ENCODE measurements at places on chromosomes 16 and 17. TPM values are rescaled to one million over a fixed set of nuclear protein-coding genes. Genes with fewer than 3 reads are reported as not detected.

- H3K27me3 ChIP-seq, result no peaks in the 10 kb centered on the region
- H3K36me3 ChIP-seq, result peaks cover 6% of the 10 kb centered on the region
- peak overlapping the region; percentile 86 for H3K27ac ChIP-seq
- no peak for DNase-seq
These were observed 217.4 kb downstream of the RPTOR start for GRCh38 chr17:80762076-80762475.

TMIGD1 gene
- total RNA-seq, result not detected

- H3K4me3 ChIP-seq, result no peak overlapping the region
- no peaks in the 10 kb centered on the region for H3K4me1 ChIP-seq
- H3K27ac ChIP-seq, result no peak overlapping the region
- no peaks in the 10 kb centered on the region for H3K36me3 ChIP-seq
- DNase-seq, result no peak
These were observed 313.9 kb upstream of the SALL1 start for GRCh38 chr16:51464996-51465395.

DNA sequence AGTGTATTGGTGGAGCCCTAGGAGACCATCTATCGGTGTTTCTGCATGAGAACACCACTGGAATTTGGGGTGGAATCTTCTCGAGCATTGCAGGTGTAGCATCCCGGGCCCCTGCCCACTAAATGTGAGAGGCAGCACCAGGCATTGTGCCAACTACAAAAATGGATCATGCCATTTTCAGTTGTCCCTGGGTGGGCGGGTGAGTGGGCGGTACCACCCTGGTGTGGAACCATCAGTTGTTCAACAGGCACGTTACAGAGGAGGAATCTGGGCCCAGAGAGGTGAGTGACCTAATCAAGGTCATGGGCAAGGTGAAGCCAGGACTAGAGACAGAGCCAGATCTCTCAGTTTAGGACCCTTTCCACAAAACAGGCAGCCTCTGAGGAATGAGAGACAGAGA, 8.8 kb downstream of the PIPOX start:
- no peak for DNase-seq
- H3K4me1 ChIP-seq, result peaks cover 27% of the 10 kb centered on the region
- H3K27ac ChIP-seq, result no peak overlapping the region
- H3K4me3 ChIP-seq, result no peak overlapping the region
- H3K36me3 ChIP-seq, result no peaks in the 10 kb centered on the region

DNA sequence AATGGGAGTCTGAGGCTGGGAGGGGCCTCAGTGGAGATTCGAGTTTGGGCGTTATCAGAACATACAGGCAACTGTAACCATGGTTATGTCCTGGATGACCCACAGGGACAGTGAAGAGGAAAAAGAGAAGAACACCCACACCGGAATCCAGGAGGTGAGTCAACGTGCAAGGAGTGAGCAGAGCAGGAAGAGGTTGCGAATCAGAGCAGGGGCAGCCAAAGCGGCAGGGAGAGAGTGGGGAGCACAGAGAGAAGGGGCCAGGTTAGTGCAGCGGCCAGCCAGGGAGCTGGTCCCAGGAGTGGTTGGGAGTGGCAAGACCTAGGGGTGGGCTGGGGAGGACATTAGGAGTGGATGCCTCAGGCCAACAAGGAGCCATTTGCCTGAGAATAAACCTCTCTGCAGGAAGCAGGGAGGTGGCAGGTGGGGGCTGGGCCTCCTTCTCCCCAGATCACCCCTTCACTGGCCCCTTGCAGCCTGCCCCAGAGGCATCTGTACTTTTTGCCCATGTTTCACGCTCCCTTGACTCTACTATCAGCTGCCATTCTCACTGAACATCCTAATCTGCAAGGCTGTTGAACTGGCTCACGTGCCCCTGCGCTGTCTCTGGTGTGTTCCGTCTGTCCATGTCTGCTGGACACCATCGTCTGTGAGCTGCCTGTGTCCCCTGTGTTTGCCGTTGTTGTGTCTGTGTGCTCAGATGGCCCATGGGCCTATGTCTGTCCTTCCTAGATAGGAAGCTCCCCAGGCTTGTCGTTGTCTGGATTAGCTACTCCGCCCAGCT, 5.1 kb downstream of the KRT13 start:
- H3K4me1 ChIP-seq, result peaks cover 57% of the 10 kb centered on the region
- DNase-seq, result no peak
- H3K4me3 ChIP-seq, result no peak overlapping the region
- no peaks in the 10 kb centered on the region for H3K36me3 ChIP-seq
- H3K27ac ChIP-seq, result no peak overlapping the region

GRCh38 chr16:78396046-78396445, 296.6 kb downstream of the WWOX start:
- H3K4me1 ChIP-seq, result no peaks in the 10 kb centered on the region
- H3K27ac ChIP-seq, result no peak overlapping the region

DNA sequence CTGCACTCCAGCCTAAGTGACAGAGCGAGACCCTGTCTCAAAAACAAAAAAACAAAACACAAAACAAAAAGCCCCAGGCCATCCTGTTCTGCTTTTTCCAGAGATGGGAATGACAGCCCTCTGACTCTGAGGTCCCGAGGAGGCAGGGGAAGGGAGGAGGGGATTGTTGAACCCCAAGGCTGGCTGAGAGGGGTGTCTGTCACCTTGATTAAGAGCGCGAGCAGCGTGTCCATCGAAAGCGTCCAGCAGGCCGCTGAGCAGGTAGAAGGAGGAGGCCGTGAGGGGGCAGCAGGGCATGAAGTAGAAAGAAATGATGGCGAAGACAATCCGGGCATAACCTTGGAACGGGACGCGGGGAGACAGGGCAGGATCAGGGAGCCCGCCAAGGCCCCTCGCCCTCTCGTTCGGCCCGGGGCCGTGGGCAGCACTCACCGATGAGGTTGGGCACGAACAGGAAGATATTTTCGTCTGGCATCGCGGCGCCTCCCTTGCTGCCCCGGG, 593 bp downstream of the CDIPT start:
- no peaks in the 10 kb centered on the region for H3K27me3 ChIP-seq
- H3K4me1 ChIP-seq, result peaks cover 9% of the 10 kb centered on the region
- peak overlapping the region; percentile 94 for H3K4me3 ChIP-seq
- DNase-seq, result no peak
- H3K36me3 ChIP-seq, result peaks cover 11% of the 10 kb centered on the region

CIITA gene
- 0.20 TPM for total RNA-seq

GRCh38 chr16:24683847-24684493, 45.5 kb upstream of the TNRC6A start:
- no peak for DNase-seq
- H3K27me3 ChIP-seq, result no peaks in the 10 kb centered on the region
- H3K4me3 ChIP-seq, result no peak overlapping the region
- no peak overlapping the region for H3K27ac ChIP-seq
- peaks cover 21% of the 10 kb centered on the region for H3K4me1 ChIP-seq

DNA sequence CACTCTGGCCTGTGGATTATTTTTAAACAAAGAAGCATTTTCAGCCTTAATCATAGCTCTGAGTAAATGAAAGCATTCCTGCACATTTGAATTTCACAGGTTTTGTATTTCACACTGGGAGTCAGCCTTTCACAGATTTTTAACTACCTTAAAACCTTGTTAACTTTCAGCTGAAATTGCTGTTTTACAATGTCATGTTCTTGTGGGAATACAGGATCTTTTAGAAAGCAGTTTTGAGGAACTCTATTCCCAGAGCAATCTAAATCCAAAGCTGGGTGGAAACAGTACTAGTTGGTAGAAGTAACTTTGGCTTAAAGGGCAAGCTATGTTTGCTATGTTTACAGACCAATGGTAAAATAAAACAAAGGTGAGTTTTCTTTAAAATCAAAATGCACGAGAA, 600.6 kb downstream of the KCNJ2 start:
- H3K4me3 ChIP-seq, result no peak overlapping the region
- H3K36me3 ChIP-seq, result no peaks in the 10 kb centered on the region
- no peak for DNase-seq
- H3K4me1 ChIP-seq, result no peaks in the 10 kb centered on the region
- H3K27me3 ChIP-seq, result no peaks in the 10 kb centered on the region
- H3K27ac ChIP-seq, result no peak overlapping the region

ZNF750 gene
- total RNA-seq, result 1.8 TPM

GCGR gene
- total RNA-seq, result 0.66 TPM

GRCh38 chr17:76535788-76536510, 1.6 kb downstream of the CYGB start:
- DNase-seq, result no peak
- peak overlapping the region; percentile 50 for H3K4me3 ChIP-seq
- H3K27me3 ChIP-seq, result peaks cover 40% of the 10 kb centered on the region
- H3K36me3 ChIP-seq, result no peaks in the 10 kb centered on the region
- peaks cover 30% of the 10 kb centered on the region for H3K4me1 ChIP-seq
- no peak overlapping the region for H3K27ac ChIP-seq

DNA sequence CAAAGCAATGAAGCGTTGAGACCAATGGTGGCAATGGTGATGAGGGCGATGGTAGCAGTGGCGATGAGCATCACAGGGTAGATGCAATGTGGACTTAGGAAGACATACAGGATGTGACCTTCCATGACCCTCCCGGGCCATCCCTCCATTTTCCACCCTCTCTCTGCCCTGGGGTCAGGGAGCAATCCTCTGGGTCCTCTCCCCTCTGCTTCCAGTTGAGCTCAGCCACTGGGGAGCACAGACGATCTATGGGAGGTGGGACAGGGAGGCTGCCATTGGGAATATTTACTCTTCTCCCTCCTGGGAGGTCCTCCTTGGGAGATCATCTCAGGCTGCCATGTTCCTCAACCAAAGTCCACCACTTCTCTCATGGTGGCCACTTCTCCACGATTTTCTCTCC, 260.7 kb upstream of the FOXF1 start:
- no peak overlapping the region for H3K27ac ChIP-seq
- no peaks in the 10 kb centered on the region for H3K4me1 ChIP-seq
- H3K4me3 ChIP-seq, result no peak overlapping the region
- H3K36me3 ChIP-seq, result no peaks in the 10 kb centered on the region
- no peak for DNase-seq
- peaks cover 71% of the 10 kb centered on the region for H3K27me3 ChIP-seq

GRCh38 chr16:85987750-85988078, 88.8 kb downstream of the IRF8 start:
- H3K4me3 ChIP-seq, result no peak overlapping the region
- no peak overlapping the region for H3K27ac ChIP-seq
- H3K4me1 ChIP-seq, result peaks cover 22% of the 10 kb centered on the region
- H3K36me3 ChIP-seq, result no peaks in the 10 kb centered on the region

DNA sequence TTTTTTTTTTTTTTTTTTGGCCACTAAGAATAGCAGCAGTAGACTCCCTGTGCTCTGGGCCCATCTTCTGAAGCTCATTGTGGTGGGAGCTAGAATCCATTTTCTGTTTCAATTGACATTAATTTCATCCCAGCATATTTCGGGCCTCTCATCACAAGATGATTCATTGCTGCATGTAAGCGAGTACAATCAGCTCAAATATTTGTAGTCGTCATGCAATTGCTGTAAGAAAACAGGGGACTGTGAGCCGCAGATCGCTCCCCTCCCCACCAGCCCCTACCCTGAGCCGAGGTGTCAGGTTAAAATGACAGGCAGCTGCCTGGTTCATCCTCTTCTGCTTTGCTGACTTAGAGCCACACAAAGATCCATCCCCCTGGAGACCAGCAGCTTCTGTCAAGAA, 358.8 kb upstream of the CDH5 start:
- no peak overlapping the region for H3K4me3 ChIP-seq
- peaks cover 10% of the 10 kb centered on the region for H3K4me1 ChIP-seq
- no peaks in the 10 kb centered on the region for H3K36me3 ChIP-seq

- H3K4me3 ChIP-seq, result no peak overlapping the region
- DNase-seq, result no peak
- no peaks in the 10 kb centered on the region for H3K27me3 ChIP-seq
These were observed 144.4 kb downstream of the ZNF18 start for GRCh38 chr17:11852912-11853311.

TBC1D26 gene
- total RNA-seq, result 2.8 TPM

DNA sequence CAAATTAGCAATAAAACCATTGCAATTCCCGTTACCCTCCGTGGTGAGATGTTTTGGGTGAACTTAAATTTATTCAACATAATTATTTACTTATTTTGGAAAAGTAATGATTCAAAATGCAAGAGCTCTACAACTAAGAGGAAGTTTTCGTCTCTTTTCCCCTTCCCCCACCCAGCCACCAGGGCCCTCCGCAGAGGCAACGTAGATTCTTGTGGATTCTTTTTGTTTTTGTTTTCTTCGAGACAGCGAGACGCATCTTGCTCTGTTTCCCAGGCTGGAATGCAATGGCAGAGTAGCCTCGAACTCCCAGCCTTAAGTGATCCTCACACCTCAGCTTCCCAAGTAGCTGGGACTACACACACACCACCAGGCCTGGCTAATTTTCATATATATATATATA, 19.2 kb downstream of the CCDC40 start:
- no peak overlapping the region for H3K4me3 ChIP-seq
- no peaks in the 10 kb centered on the region for H3K27me3 ChIP-seq
- peaks cover 6% of the 10 kb centered on the region for H3K36me3 ChIP-seq
- no peak overlapping the region for H3K27ac ChIP-seq

DNA sequence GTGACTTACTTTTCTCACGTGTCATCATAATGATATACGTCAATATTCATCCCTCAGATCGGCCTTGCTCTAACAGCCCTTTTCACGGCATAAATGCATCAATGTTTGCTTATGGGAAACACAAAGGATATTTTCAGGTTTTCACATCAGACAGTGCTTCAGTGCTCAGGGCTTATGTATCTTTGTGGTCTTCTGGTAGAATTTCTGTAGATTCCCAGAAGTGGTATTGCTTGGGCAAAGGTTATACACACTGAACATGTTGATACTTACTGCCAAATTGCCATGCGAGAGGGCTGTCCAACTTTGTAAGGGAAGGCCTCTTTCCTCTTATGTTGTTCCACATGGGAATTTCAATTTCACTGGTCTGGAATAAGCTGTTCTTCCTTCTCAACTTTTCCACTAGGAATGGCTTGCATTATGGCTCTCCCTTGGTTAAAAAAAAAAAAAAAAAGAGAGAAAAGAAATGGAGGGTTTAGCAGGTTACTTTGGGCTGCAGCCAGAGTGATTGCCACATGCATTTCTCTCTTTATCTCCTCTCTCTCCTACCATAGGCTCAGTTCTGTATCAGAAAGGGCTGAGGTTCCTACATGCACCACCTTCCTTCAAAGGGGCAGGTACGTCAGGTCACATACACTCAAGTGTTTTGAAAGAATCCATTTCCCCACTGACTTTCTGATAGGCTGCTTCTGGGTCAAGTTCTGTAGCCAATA, 19.3 kb downstream of the DHODH start:
- no peak for DNase-seq
- no peak overlapping the region for H3K4me3 ChIP-seq
- H3K36me3 ChIP-seq, result peaks cover 26% of the 10 kb centered on the region
- H3K4me1 ChIP-seq, result no peaks in the 10 kb centered on the region
- H3K27ac ChIP-seq, result no peak overlapping the region

GRCh38 chr17:65455972-65456343, 105.5 kb downstream of the AXIN2 start:
- no peak overlapping the region for H3K27ac ChIP-seq
- no peak for DNase-seq
- H3K4me3 ChIP-seq, result no peak overlapping the region
- H3K36me3 ChIP-seq, result no peaks in the 10 kb centered on the region
- no peaks in the 10 kb centered on the region for H3K27me3 ChIP-seq

DNA sequence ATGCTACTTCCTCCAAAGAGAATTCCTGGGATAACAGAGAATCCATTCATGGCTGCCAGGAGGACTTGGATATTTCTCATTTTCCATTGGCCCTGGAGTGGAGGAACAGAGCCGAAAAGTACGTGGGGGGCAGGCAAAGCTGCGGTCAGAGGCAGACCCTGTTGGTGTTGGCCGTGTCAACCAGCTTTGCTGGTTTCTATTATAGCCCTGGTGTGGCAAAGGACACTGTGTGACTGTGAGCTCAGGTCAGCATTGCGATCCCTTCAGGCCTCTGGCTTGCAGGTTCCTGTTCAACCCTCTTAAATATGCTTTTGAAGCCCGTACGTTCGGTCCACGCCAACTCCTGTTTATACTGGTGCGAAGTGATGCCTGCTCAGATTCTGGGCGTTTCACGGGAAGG, 596.2 kb downstream of the MAF start:
- H3K4me3 ChIP-seq, result no peak overlapping the region
- H3K4me1 ChIP-seq, result peaks cover 15% of the 10 kb centered on the region
- no peaks in the 10 kb centered on the region for H3K27me3 ChIP-seq
- no peak overlapping the region for H3K27ac ChIP-seq
